ENCODE measurements at places on chromosomes 5 and 9.

GRCh38 chr5:131363811-131364506 is 100.1 kb downstream of the CDC42SE2 start:
- no peak for DNase-seq

GRCh38 chr9:21549251-21549765 is 67.2 kb upstream of the IFNE start:
- no peak for DNase-seq

DNA sequence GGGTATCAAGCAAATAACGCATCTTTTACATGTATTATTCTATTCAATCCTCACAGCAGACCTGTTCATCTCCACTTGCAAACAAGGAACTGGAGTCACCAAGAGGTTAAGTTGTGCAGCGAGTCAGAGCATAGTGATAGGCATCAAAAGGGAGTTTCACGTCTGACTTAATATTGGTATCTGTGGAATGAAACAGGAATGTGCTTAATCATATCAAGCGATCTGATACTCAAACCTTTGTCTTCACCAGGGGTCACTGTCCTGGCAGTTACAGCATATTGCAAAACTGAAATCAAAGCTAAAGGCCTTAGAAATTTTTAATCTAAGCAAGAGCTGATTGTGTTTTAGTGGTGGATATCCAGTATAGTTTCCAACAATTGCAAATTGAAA is 271.6 kb downstream of the PLK2 start:
- no peak for DNase-seq

DNA sequence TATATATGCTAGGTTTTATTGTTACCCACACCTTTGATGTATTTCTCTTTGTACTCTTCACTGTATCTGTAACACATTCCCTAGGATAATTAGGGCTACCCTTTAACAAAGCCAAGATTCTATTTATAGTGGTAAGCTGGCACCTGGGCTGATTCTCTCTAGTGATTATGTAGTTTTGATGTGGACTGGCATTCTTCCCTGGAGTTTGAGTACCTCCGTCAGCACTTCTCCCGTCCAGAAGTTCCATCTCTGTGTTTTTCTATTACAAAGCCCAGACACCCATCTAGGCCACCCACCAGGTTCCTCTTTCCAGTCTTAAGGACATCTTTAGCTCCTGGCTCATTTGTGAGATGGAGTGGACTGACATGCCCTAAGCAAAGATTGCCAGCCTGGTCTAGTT is 55.9 kb upstream of the CDKN2B start:
- DNase-seq: no peak

DNA sequence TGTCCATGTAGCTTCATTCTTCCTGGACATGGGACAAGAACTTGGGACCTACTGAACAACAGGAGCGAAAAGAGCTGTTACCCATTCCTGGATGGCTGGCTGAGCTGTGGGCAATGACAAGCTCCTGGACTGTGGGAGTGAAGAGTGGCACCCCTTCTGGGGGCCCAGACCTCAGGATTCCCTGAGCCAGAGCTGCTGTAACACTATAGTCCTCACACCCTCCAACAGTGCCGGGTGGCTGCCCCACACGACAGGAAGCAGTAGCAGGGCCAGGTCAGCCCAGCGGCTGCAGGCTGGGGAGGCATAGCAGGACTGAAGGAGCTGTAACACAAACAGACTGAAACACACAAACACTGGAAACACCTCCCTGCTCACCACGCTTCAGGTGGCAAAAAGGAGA is 169.7 kb upstream of the IRX2 start:
- DNase-seq: no peak

DNA sequence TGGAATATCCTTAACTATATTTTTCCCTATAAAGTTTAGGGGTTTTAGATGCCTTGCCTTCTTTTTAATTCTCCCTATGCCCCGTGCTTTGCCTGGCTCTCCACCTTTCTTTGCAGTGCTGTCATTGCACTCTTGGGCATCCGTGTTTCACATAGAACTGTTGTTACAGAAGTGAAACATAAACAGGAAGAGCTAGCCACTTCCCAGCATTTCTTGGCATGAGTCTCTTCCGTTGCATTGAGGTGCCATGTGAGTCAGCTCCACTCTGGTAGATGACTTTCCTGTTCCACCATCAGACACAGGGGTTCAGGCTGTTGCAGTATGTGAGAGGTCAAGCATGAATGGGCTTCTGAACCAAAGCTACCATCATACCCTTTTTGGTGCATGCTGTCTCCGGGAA is 73.4 kb downstream of the ANGPTL2 start:
- DNase-seq: no peak

DNA sequence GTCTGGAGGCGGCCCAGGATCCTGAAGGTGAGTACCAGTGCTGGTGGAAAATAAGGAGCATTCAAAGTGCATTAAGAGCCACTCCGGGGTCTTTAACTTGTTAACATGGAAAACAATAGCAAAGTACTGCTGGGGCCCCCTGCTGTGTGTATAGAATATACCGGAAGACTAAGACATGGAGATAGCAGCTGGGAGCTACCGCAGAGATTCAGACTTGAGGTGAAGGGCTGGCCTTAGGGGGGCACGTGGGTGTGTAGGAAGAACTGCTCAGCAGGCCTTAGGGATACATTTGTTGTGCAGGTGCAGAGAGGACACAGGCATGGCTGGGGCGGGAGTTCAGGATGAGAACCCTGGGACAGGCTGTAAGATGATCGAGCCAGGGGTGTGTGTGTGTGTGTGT is 1.2 kb upstream of the DMRT1 start:
- no peak for DNase-seq

DNA sequence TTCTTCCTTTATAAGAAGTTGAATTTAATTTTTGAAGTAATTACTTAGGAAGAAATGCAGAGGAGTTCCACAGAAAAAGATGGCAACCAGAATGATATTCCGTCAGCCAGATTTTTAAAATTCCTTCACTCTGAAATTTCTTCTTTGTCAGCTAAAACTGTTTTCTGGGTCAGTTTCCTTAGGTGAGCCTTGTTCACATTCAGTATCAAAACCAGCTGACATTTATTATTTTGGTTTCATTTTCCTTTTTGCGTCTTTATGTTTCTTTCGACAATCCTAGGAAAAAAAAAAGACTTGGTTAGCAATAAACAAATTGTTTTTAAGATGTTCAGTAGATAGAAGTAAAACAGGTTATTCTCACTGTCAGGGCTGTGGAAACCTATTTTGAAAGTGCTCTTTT is 4.1 kb upstream of the IARS1 start:
- no peak for DNase-seq

DNA sequence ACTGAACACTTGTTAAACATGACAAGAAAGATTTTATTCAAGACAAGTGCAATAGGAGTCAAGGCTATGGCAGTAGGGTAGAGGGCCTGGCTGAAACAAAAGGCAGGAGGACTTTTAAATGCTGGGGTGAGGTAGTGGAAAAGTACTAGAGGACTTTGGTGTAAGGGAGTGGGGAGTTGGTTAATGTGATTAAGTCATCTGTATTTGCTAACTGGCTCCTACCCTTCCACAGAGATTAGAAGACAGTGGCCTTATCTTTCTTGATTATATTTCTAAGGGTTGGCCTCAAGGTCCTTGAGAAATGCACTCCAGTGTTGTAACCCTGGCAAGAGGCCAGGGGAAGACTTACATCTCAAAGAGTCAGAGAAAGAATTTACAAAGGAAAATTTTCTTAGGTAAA is 160.2 kb upstream of the FTMT start:
- DNase-seq: no peak

GRCh38 chr5:42643360-42643759 is 113.3 kb upstream of the CCDC152 start:
- DNase-seq: no peak

- no peak for DNase-seq
Measured at GRCh38 chr5:124605541-124605940, 140.9 kb downstream of the ZNF608 start.

DNA sequence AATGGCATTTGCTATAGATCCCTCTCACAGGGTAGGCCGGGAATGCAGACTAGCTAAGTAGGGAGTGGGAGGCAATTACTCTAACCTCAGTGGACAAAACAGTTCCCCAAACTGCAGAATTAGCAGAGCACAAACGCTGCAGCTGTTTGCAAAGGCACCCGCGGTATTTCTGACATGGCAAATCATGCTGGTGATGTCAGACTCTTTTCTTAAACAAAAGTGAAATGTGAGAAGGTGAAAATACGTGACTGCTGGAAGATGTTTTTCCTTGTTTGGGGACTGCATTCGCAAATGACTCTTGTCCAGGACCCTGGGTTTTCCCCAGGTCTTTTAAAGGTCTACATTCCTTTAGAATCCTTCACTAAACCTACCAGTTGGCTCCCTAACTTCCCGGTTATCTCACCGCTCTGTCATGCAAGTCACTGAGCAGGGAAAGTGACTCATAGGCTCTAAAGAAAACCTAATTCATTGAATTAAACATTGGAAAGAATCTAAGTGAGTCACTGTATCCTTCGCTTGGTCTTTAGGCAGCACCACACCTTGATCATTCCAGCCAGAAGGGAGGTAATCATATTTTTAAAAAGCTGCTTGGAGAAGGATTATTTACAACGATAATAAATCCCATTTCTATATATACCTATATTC is 91.5 kb upstream of the DNAH5 start:
- no peak for DNase-seq

GRCh38 chr9:93812410-93812668 is 142.8 kb downstream of the BARX1 start:
- no peak for DNase-seq

DNA sequence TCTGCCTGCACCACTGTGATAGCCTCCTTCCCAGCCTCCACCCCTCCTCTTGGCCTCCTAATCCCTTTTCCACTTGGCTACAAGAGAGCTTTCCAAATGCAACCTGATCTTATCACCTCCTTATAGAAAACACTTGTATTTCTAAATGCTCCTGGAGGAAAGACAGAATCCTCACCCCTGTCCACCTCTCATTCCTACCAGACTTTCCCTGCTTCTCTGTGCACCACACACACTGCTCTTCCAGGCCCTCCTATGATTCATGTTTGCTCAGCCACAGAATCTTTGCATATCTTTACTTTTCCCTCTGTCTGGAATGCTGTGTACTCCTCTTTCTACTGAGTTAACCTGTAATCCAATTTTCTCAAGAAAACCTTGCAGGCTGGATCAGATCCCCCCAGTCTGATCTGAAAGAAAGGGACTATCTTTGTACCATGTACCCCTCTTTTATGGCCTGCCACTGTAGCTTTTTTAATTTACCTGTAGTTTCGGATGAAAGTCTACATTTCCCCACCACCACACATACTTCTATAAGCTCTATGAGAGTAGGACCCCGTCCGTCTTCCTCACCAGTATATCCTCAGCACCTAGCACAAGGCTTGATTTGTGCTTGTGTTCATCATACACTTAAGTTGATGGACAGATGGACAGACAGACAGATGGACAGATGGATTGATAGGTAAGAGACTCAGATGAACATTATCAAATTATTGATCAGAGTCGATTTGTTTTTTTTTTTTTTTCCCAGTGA is 95.3 kb downstream of the GALNT10 start:
- no peak for DNase-seq

GRCh38 chr9:97615439-97616072 is 17.6 kb downstream of the TSTD2 start:
- no peak for DNase-seq

DNA sequence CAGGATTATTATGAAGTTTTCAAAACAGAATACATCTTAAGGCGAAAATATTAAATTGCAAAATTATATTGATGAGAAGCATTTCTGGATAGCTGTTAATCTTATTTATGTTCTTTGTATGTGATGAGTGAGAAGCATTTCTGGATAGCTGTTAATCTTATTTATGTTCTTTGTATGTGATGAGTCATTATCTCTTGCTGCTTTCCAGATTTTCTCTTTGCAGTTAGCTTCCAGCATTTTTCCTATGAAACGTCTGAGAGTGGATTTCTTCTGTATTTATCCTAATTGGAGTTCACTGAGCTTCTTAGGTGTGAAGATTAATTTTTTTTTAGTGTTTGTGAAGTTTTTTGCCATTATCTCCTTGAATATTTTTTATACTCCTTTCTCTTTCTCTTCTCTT is 8.2 kb downstream of the TMEM232 start:
- no peak for DNase-seq

DNA sequence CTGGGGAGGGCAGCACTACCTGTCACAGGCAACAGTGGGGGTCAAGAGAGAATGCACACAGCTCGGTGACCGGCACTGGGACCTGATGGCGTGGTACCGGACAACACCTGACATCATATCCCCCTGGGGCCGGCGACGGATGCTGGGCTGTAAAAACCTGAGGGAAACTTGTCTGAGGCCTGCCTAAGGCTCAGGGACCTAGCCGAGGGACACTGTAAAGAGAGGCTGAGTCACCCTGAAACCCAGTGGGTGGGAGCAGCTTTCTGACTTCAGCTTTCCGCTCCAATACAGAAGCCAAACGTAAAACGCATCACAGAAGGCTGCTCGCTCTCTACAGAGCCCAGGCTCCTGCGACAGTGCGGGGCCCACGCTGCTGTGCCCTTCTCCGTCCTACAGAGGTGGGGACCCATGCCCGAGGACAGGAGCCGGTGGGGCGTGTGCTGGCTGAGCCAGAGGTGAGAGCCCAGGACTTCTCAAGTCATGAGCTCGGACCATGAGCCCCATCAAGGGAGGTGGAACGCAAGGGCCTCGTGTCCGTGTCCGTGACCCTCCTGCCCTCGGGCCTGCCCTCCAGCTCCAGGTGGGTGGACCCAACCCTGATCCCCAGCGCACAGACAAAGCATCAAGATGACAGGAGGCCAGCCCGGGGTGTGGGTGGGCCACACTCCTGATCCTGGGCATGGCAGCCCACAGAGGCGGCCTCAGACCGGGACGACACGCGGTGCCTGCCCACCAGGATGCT is 5.3 kb downstream of the RALGDS start:
- DNase-seq: peak; percentile 45

DNA sequence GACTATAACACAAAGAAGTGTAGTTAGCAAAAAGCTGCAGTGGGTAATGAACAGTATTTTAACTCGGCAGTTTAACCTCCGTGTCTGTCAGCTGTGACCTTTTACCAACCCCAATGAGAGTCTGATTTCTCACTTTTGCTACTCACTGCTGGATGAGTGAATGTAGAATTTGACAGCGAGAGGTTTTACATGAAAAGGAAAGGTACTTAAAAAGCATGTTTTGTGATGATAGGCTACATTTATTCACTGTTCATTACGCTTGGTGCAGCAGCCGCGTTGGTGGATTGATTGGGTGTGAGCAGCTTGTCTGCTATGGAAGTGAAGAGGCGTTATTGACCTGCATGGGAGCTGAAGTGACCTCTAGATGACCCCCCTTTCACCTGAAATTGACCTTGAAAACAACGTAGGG is 867.7 kb downstream of the NR2F1-AS1 start:
- no peak for DNase-seq

DNA sequence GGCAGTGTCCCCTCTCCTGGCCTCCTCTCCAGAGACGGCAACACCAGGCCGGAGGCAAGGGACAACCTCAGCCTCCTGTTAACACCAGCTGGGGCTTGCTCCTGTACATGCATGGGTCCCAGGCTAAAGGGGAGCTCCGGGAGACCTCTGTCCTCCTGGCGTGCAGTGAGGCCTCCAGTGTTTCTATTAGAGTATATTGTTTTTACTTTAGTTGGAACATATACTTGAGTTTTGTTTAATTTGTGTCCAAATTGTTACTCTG is 12.0 kb upstream of the IRX2 start:
- no peak for DNase-seq

GRCh38 chr9:37617161-37617560 is 24.8 kb upstream of the TOMM5 start:
- DNase-seq: no peak

- no peak for DNase-seq
Measured at GRCh38 chr5:23007236-23007635, 154.1 kb upstream of the CDH12 start.

- DNase-seq: no peak
Measured at GRCh38 chr5:141848744-141849414, 29.3 kb downstream of the PCDH1 start.

GRCh38 chr9:89810431-89810830 is 205.6 kb downstream of the GADD45G start:
- no peak for DNase-seq

GRCh38 chr5:177982072-177982727 is 13.8 kb downstream of the PROP1 start:
- no peak for DNase-seq
